Germinal center (tissue), 1 donor: ENCODE measurements at places on chromosomes 2 and 18.

DNA sequence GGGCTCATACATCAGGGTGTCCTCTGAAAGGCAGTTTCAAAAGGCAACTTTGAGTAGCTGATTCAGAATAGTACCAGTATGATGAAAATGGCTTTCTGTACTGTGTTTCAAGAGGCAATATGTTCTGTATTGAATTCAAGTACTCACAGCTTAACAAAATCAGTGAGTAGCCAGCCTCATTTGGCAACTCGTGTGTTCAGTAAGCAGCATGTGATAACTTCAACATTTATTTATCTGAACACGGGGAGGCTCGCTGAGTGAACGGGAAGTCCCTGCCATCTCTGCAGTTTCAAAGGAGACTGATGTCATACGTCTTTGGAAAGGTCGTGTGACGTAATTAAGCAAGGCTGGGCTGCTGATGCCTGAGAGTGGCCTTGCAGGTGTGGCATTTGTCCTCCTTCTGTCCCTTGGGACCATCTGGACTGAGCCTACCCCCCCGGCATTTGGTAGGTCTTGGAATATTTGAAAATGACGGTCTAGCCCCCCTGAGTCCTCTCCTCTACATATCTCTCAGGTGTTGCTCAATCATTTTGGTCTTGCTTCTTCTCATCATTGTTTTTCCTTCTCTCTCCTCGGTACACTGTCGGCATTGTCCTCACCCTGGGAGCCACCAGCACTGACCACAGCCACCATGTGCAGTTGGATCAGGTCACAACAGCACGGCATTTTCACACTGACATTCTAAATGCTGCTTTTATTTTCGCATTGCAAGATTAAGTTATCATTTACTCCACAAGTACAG, 62.8 kb downstream of the SMIM21 start:
- DNase-seq = no peak

- DNase-seq = no peak
Measured at GRCh38 chr2:193199322-193199721, 1004.6 kb upstream of the TMEFF2 start.

- no peak for DNase-seq
Measured at GRCh38 chr2:119487434-119488244, 36.6 kb downstream of the SCTR start.

DNA sequence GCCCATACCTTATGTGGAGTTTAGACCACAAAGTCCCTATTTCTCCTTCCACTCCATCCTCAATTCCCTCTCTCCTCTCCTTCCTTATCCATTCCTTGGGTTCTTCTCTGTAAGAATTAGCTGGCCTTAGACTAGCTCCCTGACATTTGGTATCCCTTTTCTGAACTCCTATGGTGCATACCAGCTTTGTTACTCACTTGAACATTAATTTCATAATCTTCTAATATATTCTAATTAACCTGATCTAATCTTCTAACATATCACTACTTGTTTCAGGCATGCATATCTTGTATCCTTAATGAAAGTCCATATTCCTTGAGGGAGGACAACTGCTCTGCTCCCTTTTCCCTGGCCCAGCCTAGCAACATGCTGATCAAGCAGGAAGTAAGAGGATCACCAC, 66.4 kb downstream of the EHD3 start:
- no peak for DNase-seq

DNA sequence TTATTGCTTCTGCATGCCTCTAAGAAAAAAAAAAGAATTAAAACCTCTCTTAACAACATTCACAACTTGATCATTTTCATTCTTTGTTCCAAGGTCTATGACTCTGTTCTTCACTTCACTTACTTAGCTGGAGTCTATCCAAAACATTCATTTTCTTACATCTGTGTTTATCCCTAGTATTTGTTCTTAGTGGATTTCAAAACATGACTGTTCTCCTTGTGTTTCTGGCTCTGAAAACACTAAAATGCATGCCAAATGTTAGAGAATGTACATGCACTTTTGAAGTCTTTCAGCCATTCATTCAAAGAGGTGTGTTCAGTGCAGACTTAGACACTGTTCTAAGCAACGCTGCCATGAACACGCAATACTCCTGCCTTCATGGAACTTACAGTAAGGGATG, 138.8 kb downstream of the CNTNAP5 start:
- DNase-seq = no peak

DNA sequence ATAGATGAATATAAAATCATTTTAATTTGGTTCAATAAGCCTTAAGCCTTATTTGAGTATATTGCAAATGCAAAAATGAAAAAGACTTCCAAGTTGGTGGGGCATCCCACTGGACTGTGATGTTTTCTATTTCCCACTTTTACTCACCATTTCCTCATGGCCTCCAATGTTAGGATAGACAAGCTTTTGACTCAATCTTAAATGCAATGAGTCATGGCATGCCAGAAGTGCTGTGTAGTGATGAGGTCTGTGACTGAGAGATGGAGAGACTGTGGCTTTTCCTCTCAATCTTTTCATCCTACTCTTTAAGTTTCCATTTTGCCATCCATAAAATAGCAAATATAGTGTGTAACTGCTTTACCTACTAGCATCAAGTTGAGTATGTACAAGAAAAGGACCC, 1401.2 kb upstream of the CELF4 start:
- no peak for DNase-seq

GRCh38 chr2:148538375-148538774, 106.2 kb upstream of the EPC2 start:
- no peak for DNase-seq

DNA sequence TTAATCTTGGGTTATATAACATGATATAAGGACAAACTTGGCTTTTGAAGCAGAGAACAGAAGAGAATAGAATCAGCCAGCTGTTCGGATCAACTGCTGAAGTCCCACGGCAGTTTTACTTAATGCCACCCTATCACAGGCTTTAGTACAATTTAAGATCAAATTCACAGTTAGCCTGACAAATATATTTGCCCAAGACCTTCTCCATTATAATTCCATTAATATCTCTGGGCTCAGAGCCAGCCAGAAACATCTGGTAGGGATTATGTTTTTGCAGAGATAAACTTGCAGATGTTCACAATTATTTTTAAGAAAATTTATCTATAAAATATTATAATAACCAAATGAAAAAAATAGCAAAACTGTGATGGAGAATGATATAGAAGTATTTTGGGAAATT, 381.4 kb downstream of the RAD51AP2 start:
- no peak for DNase-seq

DNA sequence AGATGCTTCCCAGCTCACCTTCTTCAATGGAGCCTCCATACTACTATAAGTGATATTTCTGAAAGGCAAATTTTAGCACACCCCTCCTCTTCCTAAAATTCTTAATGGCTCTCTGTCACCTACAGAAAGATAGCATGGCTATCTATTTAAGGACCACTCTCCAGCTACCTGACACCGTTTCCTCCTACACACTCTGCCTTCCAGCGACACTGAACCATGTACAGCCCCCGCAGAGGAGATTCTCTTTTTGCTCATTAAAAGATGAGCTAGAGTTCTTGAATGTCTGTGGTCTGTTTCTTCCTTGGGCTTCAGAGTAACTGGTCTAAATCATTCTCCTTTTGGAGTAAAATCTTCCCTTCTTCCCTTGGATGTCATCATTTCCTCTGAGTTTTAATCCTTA, 38.4 kb upstream of the GAREM1 start:
- DNase-seq = no peak

DNA sequence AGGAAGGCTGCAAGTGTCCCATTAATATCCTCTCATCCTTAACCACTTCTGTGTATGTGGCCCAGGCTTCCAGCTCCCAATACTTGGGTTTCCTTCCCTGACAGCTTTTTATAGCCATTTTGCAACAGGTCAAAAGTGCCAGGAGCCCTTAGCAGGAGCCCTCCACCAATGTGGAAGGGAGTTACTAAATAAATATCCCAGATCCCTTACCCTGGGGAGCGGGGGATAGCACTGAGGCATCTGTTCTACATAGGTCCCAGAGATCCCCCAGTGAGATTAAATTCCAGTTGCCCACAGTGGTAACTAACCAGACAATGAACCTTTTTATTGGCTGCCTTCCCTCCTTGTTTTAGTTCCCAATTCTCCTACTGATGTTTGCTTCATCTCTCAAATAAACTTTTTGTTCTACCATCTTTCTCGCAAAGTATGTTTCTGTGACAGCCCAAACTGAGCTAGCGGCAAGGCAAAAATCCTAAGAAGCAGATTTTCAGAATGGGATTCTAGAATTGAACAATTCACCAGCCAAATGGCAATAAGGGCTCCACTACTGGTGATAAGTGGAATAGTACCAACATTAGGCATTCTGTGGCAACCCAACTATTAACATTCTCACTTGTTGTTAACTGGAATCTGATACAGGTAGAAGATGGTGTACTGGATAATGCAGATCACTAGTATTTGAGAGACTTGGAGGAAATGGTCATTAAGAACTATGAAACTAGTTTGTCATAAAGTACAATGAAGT, 83.9 kb upstream of the MAPRE2 start:
- no peak for DNase-seq

- no peak for DNase-seq
Measured at GRCh38 chr2:229235131-229235914, 35.8 kb downstream of the PID1 start.

- no peak for DNase-seq
Measured at GRCh38 chr2:126634273-126634861, 21.6 kb upstream of the GYPC start.

- DNase-seq = no peak
Measured at GRCh38 chr2:1552611-1553010, 139.3 kb downstream of the TPO start.

DNA sequence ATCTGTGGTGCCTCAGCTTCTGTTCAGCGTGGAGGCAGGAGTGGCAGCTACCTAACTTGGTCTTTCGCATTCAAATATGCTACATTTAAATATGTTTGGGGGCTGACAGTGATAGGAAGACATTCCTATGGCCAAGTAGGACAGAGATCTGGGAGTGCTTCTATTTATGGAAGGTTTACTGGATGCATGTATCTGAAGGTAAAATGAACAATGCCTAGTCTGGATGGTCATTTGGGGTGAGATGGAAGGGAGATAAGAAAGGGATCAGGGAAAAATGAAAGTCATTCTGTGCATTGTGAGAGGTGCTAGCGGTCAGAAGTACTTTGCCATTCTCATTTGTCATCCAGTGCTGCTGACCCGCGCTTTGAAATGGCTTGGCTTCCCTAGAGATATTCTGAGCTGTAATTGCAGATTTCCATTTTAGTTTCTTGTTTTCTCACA, 300.9 kb upstream of the FBXO11 start:
- no peak for DNase-seq

- DNase-seq = no peak
Measured at GRCh38 chr18:25736516-25736915, 353.9 kb downstream of the SS18 start.

- peak; percentile 34 for DNase-seq
Measured at GRCh38 chr2:183078163-183078463, 434 bp upstream of the DUSP19 start.

GRCh38 chr18:2431806-2432205, 139.5 kb downstream of the METTL4 start:
- no peak for DNase-seq

DNA sequence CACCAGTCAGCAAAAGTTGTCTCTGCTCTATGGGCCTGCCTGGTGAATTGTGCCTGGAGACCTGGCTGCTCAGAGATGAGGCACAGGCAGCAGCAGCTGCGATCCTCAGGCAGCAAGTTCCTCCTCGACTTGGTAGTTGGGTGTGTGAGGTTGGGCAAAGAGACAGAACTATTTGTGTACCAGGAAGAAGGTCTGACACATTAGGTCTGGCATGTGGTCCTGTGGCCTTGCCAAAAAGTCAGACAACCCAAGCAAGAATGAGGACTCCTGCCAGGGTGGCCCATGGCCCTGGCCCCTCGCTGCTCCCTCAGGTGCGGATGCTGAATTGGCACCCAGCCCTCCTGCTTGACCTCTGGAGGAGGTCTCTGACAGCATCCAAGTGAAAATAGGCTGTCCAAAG, 192.7 kb downstream of the DYSF start:
- no peak for DNase-seq

DNA sequence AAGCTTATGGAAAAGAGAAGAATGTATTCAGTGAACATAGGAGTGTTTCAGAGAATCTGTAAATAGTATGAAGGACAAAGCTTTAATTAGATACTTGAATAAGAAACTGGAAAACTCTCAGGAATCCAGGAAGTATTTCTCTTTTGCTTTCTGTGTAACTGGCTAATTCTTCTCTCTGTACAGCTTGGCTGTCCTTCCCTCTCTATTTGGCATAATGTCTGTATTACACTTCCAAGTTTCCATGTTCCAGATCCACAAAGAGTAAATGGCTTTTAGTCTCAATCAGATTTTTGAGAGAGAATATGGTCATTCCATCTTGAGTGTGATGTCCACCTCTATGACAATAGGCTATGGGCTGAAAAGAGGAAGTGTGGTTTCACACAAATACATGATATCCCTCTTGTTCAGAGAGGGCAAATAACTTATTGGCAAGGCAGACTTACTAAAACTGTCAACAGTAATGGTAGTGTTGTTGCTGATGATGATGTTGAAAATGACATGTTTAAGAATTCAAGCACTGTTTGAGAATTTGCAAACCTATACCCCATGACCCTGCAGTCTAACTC, 129.2 kb upstream of the ERBB4 start:
- no peak for DNase-seq

DNA sequence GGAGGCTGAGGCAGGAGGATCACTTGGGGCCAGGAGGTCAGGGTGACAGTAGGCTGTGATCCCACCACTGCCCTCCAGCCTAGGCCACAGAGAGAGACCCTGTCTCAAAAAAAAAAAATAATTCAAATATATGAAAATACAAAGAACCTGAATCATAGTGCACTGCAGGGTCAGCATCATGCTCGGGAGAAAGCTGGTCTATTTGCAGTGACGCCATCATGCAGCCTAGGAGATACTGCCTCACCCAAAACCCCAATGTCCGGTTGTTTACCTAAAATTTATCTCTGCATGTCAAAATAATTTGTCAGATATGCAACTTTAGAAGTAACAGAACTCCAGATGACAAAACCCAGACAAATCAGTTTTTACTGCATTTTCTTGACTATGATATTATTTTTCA, 61.5 kb upstream of the ALKAL2 start:
- no peak for DNase-seq

DNA sequence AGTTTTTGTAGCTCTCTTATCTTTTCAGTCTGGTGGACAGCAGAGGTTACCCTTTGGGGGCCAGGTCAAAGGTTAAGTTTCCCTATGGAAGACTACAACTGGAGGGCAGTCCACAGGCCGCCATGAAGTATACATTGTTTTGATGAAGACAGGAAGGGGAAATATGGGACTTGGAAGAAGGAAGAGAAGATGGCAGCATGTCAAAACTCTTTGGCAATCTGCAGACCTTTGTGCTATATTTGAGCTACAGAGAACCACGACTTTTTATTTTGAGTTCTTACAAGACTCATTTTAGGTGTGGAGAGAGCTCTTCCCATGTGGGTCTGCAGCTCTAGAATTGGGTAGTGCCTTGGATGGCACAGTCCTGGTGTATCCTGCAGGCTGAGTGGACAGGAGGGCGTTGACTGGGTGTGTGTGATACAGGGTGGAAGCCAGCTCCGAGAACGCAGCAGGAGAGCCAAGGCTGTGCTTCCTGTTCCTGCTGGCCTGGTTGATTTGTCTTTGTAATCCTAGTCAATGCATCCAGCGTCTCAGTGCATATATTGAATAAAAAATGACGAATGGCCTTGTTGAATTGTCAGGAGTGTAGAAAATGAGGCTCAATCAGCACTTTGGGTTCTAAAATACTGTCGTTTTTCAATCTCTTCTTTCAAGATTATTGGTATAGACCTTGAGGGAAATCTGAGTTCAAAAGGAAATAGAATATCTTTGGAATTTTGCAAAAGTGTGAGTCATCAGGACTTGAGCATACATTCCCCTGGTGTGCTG, 11.5 kb downstream of the ITGA6 start:
- DNase-seq = no peak
